ENCODE measurements at places on chromosomes 3 and 15.

- DNase-seq, result no peak
Observed at GRCh38 chr15:68797599-68798345, 22.9 kb downstream of the ANP32A start.

DNA sequence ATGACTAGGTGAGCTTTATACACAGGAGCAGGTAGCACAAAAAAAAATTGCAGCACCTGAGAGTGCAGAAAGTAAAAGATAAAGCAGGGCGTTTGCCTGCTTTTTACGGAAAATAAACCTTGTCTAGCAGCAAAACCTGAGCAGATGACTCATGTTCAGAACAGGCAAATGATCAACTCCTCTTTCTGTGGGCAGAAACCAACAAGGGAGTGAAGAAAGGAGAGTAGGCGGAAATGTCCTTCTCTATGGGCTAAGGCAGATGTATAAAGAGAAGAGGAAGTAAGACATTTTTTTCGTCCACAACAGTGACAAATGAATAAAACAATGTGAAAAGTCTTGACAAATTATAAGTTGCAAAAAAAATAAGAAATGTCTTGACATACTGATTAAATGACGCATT is 24.5 kb upstream of the GMNC start:
- no peak for DNase-seq

DNA sequence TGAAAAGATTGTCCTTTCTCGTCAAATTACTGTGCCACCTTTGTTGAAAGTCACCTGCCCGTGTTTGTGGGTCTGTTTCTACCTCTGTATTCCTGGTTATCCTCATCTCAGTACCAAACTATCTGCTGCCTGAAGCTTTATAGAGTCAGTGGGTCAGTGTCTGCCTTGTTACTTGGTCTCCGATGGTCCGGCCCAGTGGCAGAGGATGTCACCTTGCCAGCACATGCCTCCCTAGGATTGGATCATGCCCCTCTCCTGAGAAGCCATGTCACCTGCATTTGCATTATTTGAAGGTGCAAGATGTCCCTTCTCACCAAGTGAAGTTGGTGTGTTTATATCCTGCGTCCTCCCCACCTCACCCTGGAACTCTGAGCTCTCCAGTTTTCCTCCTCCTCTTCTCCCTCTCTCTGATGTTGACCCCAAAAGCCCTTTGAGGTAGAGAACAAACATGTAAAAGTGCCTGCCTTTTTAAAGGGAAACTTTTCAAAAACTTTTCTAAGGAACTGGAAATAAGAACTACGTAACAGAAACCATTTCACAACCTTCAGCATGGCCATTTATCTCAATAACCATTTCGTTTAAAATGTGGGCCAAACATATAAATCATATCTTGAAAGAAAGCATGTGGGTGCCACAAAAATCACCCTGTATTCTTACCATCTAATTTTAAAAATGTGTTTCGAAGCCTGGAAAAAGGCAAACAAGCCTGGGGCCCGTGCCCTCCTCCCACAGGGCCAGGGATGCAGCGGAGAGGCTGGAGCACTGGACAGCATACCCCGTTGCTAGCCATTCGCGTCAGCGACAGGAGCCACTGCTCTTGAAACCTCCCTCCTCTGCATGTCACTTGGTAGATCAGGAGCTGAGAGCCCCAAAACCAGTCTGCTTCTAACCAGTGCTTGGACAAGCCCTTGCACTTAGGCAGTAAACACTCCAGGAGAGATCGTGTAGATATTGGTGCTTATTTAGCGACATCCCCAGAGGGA is 102.1 kb downstream of the VGLL4 start:
- no peak for DNase-seq

GRCh38 chr3:67587811-67588210 is 66.6 kb downstream of the SUCLG2 start:
- no peak for DNase-seq

GRCh38 chr15:69988541-69989225 is 109.0 kb downstream of the TLE3 start:
- DNase-seq, result no peak

DNA sequence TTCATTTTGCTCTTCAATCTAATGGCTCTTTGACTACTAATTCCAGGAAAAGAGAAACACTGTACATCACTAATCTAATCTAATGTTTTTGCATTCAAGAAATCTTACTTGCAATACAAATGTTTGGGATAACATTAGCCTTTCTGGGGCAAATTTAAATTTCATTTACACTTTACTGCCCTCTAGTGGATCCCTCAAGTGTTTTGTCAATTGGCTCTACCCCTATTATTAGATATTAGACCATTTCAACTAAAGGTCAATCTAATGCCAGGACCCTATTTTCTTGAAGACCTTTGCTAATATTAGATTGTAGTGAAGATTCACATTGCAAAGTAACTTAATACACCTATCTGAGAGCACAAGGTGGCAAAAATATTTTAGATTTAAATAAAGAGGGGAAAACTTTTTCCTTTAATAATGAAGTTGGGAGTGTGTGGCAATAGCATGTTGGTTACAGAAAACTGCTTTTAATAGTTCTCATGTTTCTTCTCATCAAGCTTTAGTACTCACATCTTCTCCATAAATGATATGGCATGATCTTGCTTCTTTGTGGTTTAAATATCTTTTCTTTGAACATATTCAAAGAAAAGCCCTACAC is 5.0 kb downstream of the C2CD4A start:
- no peak for DNase-seq

- DNase-seq, result no peak
Observed at GRCh38 chr15:75542386-75542797, 36.7 kb downstream of the PTPN9 start.

- no peak for DNase-seq
Observed at GRCh38 chr3:184570489-184570888, 8.9 kb downstream of the EPHB3 start.

DNA sequence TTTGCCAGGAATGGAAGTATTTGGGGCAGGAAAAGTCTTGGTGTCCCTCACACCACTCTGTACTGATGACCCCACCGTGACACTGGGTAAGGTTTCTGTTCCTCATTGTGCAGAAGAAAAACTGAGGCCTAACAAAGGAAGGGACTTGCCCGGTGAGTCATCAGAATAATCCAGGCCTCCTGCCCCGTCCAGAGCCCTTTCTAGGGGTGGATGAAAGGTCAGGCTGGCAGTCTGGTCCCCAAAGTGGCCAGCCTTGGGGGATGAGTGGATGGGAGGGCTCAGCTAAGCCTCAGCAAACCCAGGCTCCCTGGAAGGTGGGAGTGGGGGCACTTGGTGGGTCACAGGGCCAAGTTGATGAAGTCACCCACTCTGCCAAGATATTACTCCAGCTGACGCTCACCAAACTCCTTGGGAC is 2.3 kb upstream of the DNAH1 start:
- no peak for DNase-seq

DNA sequence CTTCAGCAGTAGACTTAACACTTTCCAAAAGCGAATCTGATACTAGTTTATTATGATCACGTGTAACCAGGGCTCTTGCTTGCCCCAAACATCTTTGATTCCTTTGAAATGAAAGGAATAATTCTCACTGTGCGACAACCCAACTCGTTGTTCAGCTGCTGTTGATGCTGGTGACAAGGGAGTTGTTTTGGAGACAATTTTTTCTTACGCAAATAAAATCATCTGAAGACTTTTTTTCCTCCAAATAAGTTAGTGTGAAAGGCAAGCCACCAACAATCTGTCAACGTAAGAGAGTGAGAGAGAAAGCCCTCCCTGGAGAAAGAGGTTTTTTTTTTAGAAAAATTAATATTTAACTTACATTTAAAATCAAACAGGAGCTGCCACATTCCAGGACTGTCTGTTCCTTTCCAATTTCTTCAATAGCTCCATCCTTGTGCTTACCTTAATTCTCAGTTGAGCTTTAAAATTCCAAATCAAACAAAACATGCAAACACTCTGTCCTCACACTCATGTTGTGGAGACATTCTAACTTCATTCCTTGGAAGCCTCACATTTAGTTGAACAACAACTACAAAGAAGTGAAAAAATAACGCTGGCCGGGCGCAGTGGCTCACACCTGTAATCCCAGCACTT is 4.9 kb upstream of the P3H2 start:
- DNase-seq, result no peak

DNA sequence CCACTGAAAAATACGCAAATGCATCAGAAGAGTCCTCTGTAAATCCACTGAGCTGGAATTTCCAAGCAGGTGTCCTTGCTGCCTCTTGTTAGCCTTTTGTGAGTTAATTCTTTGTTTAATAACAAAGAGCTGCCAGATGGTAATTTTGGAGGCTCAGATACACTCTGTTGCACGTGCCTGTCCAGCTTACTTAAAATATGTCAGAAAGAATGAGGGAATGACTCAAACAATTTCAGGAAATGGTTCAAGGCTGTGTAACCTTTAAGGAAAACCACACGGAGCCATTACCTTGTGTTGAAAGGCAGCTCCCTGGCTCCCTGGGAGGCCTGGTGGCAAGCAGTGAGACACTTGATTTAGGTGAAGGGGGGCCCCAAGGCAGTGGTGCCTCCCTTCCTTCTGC is 302.2 kb upstream of the CTDSPL start:
- no peak for DNase-seq

DNA sequence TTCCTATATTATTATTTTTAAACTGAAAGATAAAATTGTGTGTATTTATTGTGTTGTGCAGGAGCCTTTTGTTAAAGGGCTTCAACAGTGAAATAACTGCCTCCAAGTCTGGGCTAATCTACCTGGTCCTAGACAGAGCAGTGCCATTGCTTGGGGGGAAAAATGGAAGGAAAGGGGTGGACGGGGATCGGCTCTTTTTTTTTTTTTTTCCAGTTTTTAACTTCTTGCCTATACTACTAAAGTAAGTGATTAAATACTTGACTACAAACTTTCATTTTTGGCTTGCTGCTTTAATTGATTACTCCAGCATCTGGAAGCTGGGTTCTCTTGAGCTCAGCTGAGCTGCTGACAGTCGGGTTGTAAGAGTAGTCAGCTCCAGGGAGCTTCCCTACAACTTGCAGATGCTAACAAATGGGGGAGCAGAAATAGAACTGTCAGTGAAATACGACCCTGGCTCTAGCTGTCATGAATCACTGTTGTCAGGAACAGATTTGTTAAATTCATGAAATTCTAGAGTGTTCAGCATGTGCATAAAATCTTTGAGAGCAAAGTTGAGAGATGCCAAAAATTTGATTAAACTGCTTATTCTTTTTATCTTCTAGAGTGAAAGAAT is 276.7 kb downstream of the ROBO1 start:
- DNase-seq, result no peak

GRCh38 chr3:158801201-158801600 is 653 bp upstream of the MFSD1 start:
- DNase-seq, result no peak

- no peak for DNase-seq
Observed at GRCh38 chr15:59166601-59167265, 39.9 kb upstream of the LDHAL6B start.

GRCh38 chr3:126432361-126433104 is 37.8 kb downstream of the CFAP100 start:
- no peak for DNase-seq
